ENCODE measurements at places on chromosomes 6 and 20.

DNA sequence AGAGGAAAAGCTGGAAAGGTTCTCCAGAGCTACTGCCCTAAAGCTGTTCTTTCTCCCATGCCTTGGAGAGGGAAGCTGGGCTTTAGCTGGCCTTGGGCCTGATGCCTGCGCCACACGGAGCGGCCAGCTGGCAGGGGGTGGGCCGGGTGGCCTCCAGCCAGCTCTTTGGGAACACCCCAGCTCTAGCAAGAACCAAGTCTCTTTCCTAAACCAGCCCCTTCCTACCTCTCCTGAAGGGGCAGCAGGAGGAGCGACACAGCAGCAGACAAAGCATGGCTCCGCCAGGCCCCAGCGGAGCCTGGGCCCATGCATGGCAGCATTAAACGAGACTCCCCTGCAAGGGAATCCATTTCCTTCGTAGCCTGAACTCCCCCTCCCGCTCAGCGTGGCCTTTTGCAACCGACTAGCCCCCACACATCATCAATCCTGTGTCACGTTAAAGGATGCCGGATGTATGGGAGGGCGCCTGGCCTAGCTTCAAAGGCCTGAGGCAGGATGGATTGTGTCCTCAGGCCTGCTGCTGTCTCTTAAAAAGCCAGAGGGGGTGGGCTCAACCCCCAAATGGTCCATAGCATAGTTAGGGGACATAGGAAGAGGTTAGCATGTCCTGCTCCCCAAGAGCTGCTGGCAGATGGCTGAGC is 14.0 kb downstream of the MRPS18A start:
- DNase-seq, result peak; percentile 81

DNA sequence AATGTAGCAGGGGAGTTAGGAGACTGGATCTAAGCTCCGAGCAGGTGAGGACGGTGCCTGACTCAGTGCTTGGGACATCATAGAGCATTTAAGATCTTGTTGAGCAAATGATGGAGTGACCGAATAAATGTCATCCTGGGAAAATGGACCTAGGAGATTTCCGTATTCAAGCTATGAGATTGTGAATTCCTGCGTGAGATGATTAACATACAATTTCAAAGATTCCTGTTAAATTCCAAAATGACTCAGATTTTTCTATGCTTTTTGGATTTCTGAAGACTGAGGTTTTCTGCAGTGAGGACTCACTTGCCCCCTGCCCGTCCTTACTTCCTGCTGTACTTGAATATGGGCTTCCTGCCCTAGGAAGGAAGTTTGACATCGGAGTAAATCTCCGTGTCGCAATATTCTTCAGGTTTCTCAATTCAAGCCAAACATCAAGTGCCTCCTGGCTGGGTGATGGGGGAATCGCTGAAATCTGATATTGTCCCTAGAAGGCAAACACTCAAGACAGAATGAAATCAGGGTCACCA is 5.2 kb downstream of the SYTL3 start:
- no peak for DNase-seq

DNA sequence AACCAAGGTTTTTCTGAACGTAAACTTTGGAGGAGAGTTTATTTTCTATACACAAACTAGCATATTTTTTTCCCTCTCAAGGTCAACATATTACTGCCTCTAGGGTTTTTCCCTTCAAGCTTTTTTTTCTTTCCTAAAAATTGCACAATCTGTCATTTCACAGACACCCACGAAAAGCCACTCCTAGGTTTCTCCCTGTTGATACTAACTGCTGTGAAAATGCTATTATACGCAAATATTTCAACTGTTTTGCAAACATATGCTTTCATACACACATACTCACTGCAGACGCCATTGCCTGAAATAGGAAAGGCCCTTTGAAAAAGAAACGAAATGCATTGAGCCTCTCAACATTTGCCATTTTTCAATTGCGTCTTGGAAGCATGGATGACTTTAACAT is 333.0 kb downstream of the CD83 start:
- no peak for DNase-seq

GRCh38 chr6:71510856-71511255 is 222.2 kb downstream of the OGFRL1 start:
- DNase-seq, result no peak

DNA sequence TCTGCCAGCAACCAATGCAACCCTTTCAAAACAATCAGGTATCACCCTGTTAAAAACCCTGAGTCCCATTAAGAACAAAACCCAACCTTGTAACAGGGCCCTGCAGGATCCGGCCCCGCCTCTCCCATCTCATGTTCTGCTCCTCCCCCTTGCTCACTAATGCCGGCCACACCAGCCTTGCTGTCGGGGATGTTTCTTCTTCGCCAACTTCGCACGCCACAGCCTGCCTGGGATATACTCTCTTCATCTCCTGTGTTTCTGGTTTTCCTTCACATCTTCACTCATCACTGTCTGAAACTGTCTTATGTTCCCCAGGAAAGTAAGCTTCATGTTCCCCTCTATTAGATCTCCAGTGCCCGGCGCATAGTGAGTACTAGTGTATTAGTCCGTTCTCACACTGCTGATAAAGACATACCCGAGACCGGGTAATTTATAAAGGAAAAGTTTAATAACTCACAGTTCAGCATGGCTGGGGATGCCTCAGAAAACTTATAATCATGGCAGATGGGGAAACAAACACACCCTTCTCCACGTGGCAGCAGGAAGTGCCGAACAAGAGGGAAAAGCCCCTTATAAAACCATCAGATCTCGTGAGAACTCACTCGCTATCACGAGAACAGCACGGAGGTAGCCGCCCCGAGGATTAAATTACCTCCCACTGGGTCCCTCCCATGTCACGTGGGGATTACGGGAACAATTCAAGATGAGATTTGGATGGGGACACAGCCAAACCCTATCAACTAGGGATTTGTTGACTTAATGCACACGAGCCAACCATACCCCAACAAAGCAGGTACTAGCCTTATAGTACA is 5.1 kb downstream of the TP53RK start:
- peak; percentile 61 for DNase-seq

GRCh38 chr20:37693242-37693634 is 592 bp upstream of the CTNNBL1 start:
- no peak for DNase-seq

GRCh38 chr20:10848810-10849370 is 175.1 kb upstream of the JAG1 start:
- no peak for DNase-seq

GRCh38 chr20:51692806-51693400 is 75.3 kb downstream of the ATP9A start:
- DNase-seq, result no peak

- DNase-seq, result no peak
Measured at GRCh38 chr20:38059832-38060231, 26.3 kb downstream of the RPRD1B start.

- no peak for DNase-seq
Measured at GRCh38 chr6:148830614-148831013, 83.8 kb downstream of the UST start.

DNA sequence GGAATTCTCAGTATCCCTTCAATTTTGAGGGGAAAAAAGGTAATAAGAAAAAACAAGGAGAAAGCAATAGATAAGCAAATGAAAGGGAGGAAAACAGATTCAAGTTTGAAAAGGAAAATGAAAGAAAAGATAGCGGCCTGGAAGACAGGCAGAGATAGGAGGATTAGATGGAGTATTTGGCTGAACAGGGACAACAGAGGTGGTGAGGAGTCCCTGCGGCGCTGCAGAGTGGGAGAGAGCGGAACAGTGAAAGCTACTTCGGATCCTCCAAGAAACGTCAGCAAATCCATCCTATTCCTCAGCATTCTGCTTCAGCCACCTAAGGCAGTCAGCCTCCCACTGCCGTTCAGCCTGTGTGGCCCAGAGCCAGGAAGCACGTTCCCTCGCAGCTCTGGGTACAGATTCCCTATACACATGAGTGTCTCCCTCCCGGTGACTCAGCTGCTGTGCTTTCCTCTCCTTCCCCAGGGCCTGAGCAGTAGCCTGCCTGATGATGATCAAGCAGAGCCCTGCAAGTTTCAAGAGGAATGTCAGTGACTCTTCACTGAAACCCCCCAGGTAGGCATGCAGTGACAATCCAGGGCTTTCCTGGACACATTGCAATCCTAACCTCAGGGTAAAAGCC is 43.4 kb upstream of the CDYL start:
- no peak for DNase-seq

DNA sequence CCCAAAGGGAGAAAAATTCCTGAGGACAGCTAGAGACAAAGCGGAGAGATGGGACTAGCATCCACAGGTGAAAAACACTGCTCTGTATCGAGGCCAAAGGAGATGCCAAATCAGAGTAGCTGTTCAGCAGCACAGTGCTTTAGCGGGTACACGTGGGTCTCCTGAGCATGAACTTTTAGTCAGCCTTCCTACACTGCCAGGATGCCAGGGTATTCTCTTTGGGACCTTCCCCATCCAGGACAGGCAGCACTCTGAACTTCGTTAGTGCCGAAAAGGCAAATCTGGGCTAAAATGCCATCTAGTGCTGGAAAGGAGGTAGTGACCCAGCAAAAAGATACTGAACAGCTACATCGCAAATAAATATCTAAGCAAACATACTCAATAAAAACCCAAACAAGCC is 64.9 kb downstream of the C6orf58 start:
- peak; percentile 7 for DNase-seq

DNA sequence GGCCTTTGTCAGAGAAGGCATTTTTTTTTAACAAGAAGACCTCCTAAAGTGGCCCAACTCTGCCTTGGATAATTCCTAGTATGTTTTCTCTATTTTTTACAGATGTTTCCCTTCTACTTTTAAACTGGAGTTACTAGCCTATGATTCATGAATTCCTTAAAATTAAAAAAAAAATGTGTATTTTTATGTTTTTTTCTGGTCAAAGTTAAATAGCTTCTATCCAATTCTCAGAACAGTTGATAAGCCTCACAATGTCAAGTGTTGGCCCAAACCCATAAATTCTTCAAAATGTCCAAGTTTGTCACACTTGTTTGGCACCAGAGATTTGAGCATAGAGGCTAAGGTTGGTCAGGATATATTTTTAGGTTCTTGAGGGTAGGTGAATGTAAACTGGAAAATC is 64.0 kb downstream of the JAG1 start:
- DNase-seq, result no peak

GRCh38 chr6:124479991-124480430 is 482.2 kb upstream of the RNF217 start:
- DNase-seq, result no peak

DNA sequence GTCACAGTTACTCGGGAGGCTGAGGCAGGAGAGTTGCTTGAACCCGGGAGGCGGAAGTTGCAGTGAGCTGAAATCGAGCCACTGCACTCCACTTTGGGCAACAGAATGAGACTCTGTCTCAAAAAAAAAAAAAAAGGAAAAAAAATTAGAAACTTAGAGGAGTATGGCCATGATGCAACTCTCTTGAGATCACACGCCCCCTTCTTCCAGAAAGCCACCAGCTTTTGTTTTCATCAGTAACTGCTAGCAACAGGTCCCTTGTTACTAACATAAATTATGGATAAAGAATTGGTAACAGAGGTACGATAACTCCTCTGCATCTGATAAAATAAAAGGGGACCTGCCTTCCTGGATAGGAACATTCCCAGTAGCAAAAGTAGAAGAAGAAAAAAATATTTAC is 308.2 kb downstream of the CD83 start:
- no peak for DNase-seq

DNA sequence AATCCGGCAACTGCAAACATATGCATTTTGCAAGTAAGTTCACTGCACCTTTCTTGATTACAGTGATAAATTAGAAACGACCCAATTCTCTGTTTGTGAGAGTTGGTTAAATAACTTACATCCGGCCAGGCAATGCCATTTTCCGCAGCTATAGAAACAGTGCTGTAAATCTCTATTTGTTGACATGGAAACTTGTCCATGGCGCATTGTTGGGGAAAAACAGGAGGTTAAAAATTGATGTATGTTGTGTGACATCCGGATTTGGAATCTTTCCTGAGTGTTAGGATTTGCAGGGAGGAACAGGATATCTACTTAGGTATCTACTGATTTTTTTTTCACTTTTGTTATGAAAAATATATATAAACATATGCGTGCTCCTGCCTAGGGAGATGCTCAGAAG is 66.5 kb downstream of the DLGAP4 start:
- DNase-seq, result peak; percentile 25

- DNase-seq, result no peak
Measured at GRCh38 chr20:3980260-3981131, 34.9 kb downstream of the RNF24 start.

- no peak for DNase-seq
Measured at GRCh38 chr6:170296423-170296745, 5.5 kb upstream of the DLL1 start.

- DNase-seq, result no peak
Measured at GRCh38 chr20:59124296-59125029, 39.2 kb upstream of the ZNF831 start.

GRCh38 chr6:154012852-154013251 is 26.2 kb upstream of the OPRM1 start:
- no peak for DNase-seq

DNA sequence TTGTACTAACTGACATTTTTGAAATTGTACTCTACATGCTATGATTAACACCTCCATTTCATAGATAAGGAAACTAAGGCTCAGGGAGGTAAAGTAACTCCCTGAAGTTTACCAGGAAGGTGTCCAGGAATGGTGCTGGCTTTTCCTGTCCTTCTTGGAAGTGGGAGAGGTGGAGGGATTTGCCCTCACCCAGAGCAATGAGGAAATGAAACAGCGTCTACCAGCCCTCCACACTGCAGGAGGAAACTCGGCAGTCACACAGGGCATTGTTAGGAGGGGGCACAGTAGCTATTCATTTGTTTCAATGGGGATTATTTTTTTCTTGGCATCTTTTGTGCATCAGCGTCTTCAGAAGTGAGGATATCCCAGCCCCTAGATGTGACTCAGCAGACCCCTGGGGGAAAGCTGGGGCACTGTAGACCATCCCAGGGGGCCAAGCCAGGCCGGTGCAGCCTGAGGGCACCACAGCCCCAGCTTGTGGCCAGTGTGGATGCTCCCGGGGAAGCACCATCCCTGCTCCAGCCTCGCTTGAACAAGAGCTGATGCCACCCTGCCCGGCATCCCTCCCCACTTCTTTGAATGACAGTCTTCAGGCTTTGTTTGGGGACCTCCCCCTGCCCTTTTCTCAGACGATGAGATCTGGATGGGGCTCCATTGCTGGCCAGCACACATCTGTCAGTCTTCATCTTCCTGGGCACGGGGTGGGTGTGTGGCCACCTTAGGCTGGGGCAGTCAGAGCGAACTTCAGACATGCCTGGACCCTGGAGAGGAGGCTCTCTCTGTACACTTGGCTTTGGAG is 224.4 kb upstream of the PMEPA1 start:
- no peak for DNase-seq

- no peak for DNase-seq
Measured at GRCh38 chr6:159934181-159934580, 34.7 kb upstream of the IGF2R start.

- no peak for DNase-seq
Measured at GRCh38 chr20:32193996-32194395, 13.5 kb downstream of the PLAGL2 start.

DNA sequence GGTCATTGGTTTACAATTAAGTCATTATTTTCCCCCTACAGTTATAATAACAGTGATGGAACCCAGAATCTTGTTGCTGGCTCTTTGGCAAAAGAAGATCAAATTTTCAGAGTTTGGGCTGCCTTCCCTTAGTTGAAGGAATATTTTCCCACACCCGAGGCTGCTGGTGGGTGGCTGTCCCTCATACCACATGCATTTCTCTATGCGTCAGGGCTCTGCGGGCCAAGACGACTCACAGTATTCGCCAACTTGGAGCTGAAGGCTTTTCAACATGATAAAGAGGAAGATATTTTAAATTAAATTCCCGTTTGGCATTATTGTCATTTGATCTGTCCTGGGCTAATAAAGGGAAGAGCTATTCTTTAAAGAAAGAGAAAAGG is 102.2 kb upstream of the SASH1 start:
- DNase-seq, result no peak
